ENCODE measurements at places on chromosomes 2 and 18. TPM values are rescaled to one million over a fixed set of nuclear protein-coding genes. Genes with fewer than 3 reads are reported as not detected.

DNA sequence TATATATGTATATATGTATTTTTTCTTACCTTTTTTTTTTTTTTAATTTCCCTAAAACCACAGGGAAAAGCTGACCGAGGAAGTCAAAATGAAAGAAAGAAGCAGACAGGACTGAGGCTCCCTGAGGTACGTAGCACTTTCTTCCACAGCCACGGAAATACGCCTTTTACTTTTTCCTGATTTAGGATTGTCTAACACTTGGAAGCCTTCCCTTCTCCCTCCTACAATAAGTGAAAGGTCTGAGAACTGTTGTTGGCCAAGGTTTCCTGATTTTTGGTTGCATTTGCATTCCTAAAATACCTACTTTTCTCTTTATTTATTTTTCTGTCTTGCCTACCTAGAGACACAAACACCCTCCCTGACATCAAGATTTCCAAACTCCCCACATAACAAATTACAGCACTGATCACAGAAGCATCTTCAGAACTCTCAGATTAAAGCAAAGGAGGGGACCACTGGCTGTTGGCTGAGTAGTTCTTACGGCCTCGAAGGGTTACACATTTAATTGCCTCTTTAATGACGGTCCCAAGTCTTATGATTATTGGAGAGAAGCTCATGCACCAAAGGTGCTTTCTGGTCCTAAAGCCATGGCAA, 778.5 kb upstream of the FANCL start:
- DNase-seq, result no peak

The DNAJC5G gene
- total RNA-seq, result not detected

- DNase-seq, result no peak
These were observed 91.8 kb upstream of the RFX8 start for GRCh38 chr2:101566632-101567228.

- no peak for DNase-seq
These were observed 74.3 kb downstream of the PDK1 start for GRCh38 chr2:172630181-172630580.

DNA sequence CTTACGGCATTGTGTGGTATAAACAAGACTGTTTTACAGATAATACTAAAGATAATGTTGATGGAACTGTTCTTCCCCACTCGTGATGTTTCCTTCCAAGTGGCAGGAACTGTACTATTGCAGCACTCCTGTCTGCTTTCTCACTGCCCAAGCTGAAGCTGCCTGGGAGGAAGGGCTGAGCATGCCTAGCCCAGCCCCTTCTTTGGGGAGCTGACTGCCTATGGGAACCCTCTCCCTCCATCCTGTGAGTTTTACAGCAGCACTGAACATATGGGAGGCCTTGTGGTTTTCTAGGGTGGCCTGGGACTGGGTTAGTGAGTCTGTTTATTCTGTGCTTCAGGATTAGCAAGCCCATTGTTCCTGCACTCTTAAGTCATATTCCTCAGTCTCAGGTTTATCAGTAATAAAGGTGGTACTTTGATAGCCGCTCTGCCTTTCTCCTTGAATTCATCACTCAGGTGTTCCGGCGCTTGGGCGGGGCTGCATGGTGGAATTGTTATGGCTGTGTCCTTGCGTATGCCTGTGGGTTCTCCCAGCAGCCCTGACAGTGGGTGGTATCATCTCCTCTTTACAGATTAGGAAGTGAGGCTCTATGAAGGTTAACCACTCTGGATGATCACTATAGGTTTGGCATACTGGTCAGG, 379.7 kb downstream of the PTPRM start:
- DNase-seq, result no peak

- DNase-seq, result no peak
These were observed 101.2 kb downstream of the MYT1L start for GRCh38 chr2:2229626-2230432.

GRCh38 chr2:98356729-98357128, 10.5 kb downstream of the CNGA3 start:
- no peak for DNase-seq

GRCh38 chr18:44627280-44627679, 53.4 kb upstream of the SETBP1 start:
- no peak for DNase-seq

- DNase-seq, result no peak
These were observed 45.3 kb upstream of the SMAD7 start for GRCh38 chr18:48996041-48996440.

The CYP1B1 gene
- 0.07 TPM for total RNA-seq

GRCh38 chr18:9631814-9632496, 17.6 kb upstream of the PPP4R1 start:
- no peak for DNase-seq

GRCh38 chr2:197075754-197076337, 149.3 kb upstream of the PGAP1 start:
- peak; percentile 12 for DNase-seq

Measured in K562 (cell line).